ENCODE measurements at places on chromosomes 13 and 19.

- no peak for DNase-seq
Measured at GRCh38 chr19:29574510-29574909, 31.6 kb upstream of the POP4 start.

DNA sequence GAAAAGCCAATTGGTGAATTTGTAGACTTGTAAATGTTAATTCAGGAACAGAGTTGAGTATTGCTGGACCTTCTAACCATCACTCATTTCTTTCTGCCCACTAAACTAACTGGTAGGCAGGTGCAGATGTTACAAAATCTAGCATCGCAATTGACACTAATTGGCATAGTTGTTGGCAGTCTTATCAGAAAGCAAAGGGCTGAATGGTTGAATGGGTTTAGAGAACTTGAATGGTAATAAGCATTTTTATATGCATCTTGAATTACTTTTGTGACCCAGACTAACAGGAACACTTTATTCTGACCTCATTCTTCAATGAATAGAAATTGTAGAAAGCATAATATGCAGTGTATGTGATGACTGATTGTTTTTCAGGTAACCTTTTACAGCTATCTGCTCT is 189.1 kb downstream of the GGACT start:
- no peak for DNase-seq

DNA sequence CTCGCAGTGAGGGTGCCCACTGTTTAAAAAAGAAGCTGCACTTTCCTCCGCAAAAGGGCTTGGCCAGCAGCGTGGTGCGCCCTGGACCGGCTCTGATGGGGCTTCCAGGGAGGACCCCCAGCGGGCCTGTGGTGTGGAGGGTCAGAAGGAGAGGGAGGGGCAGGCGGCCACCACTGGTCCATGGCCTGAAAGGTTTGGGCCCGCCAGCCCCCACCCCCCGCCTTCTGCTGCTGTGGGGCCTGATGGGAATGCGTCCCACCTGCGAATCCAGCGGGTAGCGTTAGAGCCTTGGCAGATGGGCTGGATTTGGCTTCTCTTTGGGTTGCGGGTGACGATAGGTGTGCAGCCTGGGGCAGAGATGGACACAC is 34.7 kb downstream of the TMEM255B start:
- no peak for DNase-seq

- DNase-seq, result no peak
Measured at GRCh38 chr13:71856548-71857043, 10.4 kb downstream of the DACH1 start.

GRCh38 chr13:112521073-112521685 is 66.8 kb downstream of the TUBGCP3 start:
- DNase-seq, result no peak

- no peak for DNase-seq
Measured at GRCh38 chr13:31209172-31209840, 9.5 kb downstream of the B3GLCT start.

DNA sequence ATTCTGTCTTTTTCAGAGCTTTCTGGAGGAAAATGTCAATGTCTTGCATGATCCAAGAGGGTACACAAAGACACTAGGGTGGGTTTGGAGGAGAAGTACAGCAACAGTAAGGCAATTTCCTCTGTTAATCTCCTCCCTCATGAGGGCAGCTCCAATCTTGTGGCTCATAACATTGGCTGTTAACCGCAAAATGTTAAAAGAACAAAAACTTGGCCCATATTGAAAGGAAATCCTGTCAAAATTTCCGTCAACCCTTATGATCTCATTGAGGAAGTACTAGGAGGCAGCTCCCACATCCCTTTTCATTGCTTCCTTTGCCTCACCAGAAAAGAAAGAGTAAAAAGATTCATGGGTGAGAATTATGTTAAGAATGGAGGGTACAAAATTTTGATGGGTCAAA is 11.6 kb downstream of the OXGR1 start:
- no peak for DNase-seq

DNA sequence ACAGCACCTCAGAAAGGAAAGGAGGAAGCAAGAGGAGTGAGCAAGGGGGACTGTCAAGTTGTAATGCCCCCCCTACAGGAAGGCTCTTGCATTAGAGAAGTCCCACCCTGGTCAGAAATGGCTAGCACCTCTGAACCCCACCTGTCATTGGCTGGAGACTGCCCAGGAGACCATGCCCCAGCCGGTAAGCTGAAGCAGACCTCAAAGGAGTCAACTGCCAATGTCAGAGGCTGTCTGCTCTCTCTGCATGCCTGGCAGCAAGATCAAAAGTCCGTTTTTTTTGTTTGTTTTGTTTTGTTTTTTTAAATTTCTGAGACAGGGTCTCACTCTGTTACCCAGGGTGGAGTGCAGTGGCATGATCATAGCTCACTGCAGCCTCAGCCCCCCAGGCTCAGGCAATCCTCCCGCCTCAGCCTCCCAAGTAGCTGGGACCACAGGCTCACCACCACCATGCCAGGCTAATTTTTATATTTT is 8.1 kb upstream of the BCL3 start:
- DNase-seq, result no peak

DNA sequence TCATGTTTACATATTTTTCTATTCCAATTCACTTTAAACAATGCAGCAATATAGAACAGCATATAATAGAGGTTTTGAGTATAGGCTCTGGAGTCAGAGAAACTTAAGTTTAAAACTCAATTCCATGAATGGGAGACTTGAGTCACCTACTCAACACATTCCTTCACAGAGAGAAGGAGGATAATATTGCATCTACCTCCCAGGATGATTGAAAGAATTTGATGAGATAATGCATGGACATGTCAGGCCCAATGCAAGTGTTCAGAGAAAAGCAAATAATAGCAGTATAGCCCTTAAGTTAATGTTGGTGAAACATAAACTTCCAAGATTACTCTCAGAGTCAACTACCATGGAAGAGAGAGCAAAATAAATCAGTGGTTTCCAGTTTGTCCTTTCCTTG is 170.2 kb downstream of the DCLK1 start:
- DNase-seq, result no peak

DNA sequence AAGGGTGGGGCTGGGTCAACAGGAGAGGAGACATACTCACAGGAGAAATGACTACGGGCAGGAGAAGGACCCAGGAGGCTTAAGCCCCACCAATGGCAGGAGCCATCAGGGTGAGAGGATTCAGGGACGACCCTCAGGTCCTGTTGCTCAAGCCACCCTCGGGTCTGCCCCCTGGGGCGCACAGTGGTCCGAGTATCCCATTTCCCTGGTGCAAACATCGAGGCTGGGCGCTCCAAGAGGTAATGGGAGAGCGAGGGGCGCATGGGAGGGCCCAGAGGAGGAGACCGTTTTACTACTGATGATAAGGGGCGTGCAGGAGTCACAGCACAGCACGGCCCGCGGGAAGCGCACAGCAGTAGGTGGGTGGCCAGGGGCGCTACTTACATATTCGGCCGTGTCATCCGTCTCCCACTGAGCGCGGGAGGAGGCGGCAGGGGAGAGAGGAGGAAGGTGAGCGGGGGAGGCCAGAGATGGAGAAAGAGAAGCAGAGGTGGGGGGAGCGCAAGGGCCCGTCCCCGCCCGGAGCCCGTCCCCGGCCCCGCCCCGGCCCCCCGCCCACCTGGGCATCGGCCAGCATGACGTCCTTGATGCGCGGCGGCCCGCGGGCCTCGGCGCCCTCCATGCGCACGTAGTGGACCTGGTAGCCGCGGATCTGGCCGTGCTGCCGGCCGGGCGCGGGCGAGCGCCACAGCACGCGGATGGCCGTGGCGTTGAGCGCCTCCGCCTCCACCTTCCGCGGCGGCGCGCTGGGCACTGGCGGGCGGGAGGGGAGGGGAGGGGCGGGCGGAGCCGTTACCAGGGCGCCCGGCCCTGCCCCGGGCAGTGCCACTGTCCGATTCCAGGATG is 111.5 kb downstream of the PTPRS start:
- no peak for DNase-seq

DNA sequence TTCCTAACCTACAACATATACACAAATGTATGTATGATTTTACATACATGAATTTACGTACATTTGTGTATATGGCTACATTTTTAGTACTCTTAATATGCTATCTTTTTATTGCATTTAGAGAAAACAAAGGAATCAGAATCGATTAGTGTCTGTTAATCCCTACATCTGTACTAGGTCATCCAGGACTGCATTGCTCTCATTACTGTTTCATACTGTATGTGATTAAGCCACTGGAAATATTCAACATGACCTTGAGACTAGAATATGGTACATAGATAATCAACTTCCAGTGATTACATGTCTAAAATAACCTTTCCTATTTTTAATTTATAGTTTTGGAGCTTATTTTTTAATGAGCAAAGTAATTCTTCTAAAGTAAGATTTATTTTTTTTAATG is 5.3 kb upstream of the MAB21L1 start:
- no peak for DNase-seq

DNA sequence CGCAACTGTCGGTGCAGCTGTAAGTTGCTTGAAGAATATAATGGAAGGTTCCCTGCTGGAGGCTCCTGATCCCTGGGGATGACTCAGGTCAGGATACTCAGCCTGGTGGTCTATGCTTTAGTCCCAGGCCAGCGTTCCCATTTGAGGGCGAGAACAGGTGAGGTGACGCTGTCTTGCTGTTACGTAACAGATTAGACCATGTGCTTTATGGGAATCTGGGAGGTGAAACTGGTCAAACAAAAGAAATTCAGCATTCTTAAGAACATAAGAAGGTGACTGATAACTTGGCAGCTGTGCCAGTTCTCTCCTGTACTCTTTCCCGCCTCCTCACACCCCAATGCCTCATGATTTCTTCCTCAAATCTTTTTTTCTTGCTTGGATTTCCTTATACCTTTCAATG is at the start of gene CXCL17:
Gene CXCL17 (minus strand): TSS at position 114 of the 400 bp plus-strand sequence. CDS start 114 bp downstream, outside the sequence.
- DNase-seq, result no peak

DNA sequence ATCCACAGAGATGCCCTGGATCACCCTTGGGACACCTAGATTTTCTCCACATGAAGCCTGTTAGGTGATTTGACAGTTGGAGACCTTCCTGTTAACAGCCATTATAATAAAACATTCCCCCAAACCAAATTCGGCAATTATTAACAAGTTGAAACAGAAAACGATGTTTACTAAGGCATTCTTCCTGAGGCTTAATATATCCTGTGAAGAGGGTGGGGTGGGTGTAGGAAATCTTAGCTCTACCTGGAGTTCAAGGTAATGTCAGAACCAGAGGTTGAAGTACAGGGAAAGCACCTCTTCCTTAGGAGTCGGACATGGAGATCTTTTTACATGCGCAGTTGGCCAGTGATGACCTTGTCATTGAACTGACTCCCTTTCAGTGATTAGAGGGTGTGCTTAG is 143.0 kb downstream of the FGF9 start:
- no peak for DNase-seq

- DNase-seq, result no peak
Measured at GRCh38 chr13:54980651-54981050, 1952.0 kb downstream of the OLFM4 start.

DNA sequence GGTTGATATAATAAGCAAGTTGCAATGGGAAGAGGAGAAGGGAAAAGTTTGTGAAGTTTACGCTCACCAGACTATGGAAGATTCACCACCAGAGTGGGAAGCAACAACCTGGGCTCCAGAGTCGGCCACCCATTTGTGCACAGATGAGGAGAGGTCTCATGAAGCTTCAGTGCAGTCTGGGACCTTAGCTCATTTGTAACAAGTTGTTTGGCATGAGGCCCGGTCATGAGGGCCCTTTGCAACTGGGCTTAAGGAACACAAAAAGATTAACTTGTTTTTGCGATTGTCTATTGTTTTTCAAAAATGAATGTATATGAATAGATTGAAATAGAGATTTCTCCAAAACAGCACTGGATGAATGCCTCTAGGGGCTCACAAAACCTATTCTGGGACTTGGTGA is 94.2 kb downstream of the ZNF737 start:
- no peak for DNase-seq
